NAMALWA (cell line): ENCODE measurements at places on chromosomes 1 and 21.

GRCh38 chr1:14057640-14058039 lies 357.7 kb downstream of the PRDM2 start:
- no peak for DNase-seq

GRCh38 chr1:2328676-2329455 lies 62.5 kb downstream of the MORN1 start:
- no peak for DNase-seq

DNA sequence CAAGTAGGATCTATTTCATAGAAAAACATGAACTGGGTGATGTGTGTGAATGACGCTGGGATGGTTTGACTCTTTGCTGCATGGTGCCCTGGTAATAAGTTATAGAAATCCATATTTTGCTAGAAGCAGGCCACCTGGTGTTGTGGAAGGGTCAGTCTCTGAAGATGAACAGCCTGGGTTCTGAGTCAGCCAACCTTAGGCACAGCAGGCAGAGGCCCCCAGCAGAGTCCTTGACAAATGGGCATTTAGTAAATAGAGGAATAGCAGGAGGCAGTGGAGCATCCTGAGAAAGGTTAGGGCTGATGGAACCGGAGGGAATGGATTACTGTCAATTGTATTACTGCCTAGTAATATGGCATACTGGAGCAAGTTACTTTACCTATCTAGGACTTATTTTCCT lies 20.9 kb downstream of the FGGY start:
- no peak for DNase-seq

DNA sequence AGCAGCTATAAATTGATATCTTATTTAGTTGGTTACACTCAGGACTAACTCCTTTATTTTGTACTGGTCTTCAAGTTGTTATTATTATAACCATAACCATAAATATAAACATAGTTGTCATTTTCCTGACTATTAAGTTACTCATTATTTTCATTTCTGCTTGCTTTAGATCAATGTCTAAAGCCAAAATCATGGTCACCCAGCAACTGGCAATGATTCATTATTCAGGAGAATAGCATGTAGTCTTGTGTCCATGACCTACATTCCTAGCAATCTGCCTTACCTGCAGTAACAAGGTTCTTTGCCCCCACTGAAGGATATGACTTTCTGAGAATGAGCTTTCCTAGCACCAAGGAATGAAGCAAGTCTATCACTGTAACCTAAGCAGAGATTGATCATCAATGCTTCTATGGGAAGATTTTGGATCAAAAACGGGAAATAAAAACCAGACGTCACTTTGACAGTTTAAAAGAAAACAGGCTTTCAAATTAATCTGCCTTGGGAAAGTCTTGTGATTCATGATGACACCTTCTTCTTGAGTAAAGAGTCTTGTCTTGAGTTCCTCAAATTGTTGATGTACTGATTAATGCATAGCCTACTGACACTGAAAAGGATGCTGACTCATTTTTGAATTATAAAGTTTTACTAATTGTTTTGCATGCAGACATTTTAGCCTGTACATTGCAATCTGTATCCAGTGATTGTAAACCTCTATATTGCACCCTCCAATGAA lies 203.3 kb upstream of the IVNS1ABP start:
- no peak for DNase-seq

DNA sequence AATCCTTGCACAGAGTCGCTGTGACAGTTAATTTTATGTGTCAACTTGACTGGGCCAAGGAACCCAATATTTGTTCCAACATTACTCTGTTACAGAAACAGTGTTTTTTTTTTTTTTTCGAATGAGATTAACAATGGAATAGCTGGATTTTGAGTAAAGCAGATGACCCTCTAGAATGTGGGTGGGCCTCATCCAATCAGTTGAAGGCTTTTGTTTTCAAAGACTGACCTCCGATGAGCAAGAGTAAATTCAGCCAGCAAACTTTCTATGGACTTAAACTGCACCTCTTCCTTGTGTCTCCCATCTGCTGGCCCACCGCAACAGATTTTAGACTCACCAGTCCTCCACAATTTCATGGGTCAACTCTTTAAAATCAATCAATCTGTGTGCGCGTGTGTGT lies 17.0 kb downstream of the CRYZ start:
- DNase-seq = no peak
